ENCODE measurements at places on chromosomes 13 and 19. TPM values are rescaled to one million over a fixed set of nuclear protein-coding genes. Genes with fewer than 3 reads are reported as not detected.

The FOXA3 gene
- not detected for total RNA-seq

The ZNF729 gene
- total RNA-seq, result not detected

- no peak for DNase-seq
These were observed 1.5 kb downstream of the C3 start for GRCh38 chr19:6718741-6719539.

GRCh38 chr19:48991873-48992580, 1.1 kb downstream of the GYS1 start:
- DNase-seq, result peak; percentile 69

- no peak for DNase-seq
These were observed 32.7 kb downstream of the STK24 start for GRCh38 chr13:98544104-98544710.

Data from bronchial epithelial cell (primary cell).